ENCODE measurements at places on chromosomes 2 and 18. TPM values are rescaled to one million over a fixed set of nuclear protein-coding genes. Genes with fewer than 3 reads are reported as not detected.

DNA sequence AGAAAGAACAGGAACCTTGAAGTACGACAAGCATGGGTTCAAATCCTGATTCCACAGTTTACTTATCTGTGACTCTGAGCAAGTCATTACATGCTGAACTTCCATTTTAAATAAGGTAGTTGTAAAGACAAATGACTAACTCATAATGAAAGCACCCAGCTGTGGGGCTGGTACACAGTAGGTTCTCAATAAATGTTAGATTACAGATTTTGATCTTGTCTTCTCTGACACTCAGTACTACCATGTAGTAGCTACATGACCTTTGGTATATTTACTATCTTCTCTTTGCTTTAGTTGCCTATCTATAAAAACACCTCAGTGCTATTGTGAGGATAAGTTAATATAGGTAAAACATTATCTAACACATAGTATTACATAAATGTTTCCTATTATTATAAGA is 3.2 kb downstream of the TRAK2 start:
- H3K4me3 ChIP-seq = no peak overlapping the region
- H3K27me3 ChIP-seq = peaks cover 3% of the 10 kb centered on the region

- H3K27me3 ChIP-seq = peaks cover 14% of the 10 kb centered on the region
- H3K36me3 ChIP-seq = peaks cover 40% of the 10 kb centered on the region
- DNase-seq = no peak
- peaks cover 27% of the 10 kb centered on the region for H3K4me1 ChIP-seq
Measured at GRCh38 chr2:134539981-134540380, 178.8 kb downstream of the TMEM163 start.

Gene ESPNL
- total RNA-seq = 0.82 TPM

Gene TRIM54
- not detected for total RNA-seq

Gene LINC00305
- 16.4 TPM for total RNA-seq

- H3K4me1 ChIP-seq = peaks cover 45% of the 10 kb centered on the region
- no peaks in the 10 kb centered on the region for H3K27me3 ChIP-seq
- H3K4me3 ChIP-seq = peak overlapping the region; percentile 56
- no peak for DNase-seq
Measured at GRCh38 chr2:8926356-8926755, 77.1 kb downstream of the MBOAT2 start.

DNA sequence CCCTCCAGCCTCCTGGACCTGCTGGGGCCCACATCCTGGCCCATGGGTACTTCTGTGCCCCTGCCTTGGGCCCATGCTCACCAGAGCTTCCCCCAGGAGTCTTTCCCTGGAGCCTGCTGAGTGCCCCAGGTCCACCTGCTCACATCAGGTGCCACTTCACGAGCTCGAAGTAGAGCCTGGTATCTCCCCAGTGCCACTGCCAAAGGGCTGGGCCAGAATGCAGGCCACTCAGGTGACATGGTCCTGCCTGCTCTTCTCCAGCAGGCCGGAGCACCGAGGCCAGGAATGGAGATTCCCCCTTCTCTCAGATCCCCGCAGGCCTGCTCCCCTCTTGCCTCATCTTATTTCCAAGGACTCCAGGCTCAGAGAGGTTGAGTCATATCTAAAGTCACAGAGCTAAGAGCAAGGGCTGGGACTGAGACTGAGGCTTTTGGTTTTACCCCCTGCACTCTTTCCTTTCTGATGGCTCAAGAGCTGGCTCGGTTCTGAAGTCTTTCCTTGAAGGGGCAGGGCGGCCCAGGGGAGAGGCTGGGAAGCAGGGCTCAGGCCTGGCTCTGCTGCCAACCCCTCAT is 79.2 kb downstream of the HS1BP3 start:
- DNase-seq = no peak
- H3K27me3 ChIP-seq = peaks cover 14% of the 10 kb centered on the region
- H3K27ac ChIP-seq = peak overlapping the region; percentile 74
- peaks cover 4% of the 10 kb centered on the region for H3K36me3 ChIP-seq
- peaks cover 93% of the 10 kb centered on the region for H3K4me1 ChIP-seq
- H3K4me3 ChIP-seq = peak overlapping the region; percentile 35

DNA sequence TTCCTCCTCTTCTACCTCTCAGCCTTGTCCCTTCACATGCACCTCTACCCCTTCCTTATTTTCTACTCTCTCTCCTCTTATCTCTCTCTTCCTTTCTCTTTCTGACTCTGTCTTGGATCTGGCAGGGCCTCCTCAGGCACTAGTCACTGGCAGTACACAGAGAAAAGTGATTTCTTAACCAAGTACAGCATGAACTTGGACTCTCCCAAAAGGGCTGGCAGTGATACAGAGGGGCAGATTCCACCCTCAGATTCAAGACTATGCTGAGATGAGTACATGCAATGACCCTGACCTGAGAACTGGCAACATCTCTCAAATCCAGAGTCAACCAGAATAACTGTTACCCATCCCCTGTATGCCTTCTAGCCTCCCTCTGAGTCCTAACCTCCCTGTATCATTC is 4.3 kb downstream of the AOX1 start:
- DNase-seq = no peak
- peaks cover 6% of the 10 kb centered on the region for H3K27me3 ChIP-seq
- no peak overlapping the region for H3K4me3 ChIP-seq
- peaks cover 3% of the 10 kb centered on the region for H3K4me1 ChIP-seq
- H3K36me3 ChIP-seq = no peaks in the 10 kb centered on the region

Gene FKBP1B
- 31.1 TPM for total RNA-seq

DNA sequence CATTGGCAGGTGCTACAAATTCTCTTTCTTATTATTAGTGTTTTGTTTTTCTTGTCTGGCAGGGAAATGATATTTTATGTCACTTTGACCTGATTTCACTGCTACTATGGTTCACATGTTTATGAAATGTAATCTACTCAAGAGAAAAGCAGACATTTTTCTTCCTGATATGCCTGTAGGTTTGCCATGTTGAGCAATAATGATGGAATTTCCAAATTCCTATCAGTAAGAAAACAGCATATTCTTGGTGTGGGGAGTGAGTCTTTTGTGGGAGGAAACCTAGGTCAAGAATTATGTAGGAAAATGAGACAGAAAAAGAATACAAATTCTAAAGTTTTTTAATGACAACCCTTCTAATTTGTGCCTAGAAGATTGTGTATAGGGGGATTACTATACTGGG is 356.4 kb downstream of the SLC4A3 start:
- no peak for DNase-seq
- H3K36me3 ChIP-seq = no peaks in the 10 kb centered on the region
- no peaks in the 10 kb centered on the region for H3K4me1 ChIP-seq
- no peak overlapping the region for H3K4me3 ChIP-seq

Gene CPSF3
- 55.2 TPM for total RNA-seq

DNA sequence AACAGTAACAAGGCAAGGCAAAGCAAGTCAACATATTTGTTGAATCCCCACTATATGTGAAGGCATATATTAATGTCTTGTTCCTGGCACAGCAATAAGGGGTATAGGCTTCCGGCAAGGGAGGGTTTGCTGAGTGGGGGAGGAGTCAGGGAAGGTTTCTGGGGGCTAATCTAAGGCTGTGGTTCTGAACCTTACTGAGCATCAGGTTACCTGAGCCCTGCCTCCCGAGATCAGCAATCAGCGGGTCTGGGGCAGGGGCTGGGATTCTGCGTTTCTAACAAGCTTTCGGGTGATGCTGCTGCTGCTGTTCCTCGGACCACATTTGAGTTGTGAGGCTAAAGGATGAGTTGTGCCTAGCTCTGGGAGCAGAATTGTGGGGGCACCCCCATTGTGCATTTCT is 401.7 kb upstream of the SPRED2 start:
- no peak for DNase-seq
- H3K27ac ChIP-seq = no peak overlapping the region
- no peak overlapping the region for H3K4me3 ChIP-seq
- peaks cover 1% of the 10 kb centered on the region for H3K27me3 ChIP-seq
- H3K4me1 ChIP-seq = peaks cover 18% of the 10 kb centered on the region

Gene ZEB2
- 109 TPM for total RNA-seq

Gene TRAPPC8
- 40.7 TPM for total RNA-seq

- H3K36me3 ChIP-seq = peaks cover 19% of the 10 kb centered on the region
- peaks cover 4% of the 10 kb centered on the region for H3K4me1 ChIP-seq
Measured at GRCh38 chr2:3479430-3480320, 39.7 kb downstream of the ADI1 start.

DNA sequence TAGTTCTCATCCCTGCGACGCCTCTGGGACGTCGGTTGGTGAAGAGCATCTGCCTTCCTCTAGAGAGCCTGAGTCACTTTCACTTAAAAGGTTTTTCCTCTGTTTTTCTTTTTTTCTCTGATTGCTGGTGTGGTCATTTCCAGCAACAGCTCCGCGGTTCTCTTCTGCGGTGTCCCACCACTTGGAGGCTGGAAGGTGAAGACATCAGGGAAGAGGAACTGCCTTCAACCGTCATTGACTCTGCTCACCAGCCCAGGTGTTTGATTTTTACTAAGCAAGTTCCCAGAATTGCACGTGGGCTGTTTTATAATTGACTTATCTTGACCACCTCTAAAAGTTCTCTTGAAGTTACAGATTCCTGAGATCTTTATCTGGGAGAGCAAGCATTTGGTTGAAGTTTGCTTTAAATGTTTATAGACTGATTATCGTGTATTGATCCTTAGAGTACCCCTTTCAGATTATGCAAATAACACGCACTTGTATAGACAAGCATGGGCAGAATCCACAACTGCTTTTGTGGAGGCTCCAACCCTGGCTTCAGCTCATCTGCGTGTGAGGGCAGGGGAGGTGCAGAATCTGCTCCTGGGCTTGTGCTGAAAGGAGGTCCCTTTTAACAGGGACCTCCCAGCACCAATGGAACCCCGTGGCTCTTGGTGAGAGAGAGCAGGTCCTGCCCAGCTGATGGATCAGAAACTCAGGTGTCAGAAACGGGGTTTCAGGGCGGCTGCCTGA is 3.5 kb downstream of the CTDP1 start:
- peaks cover 13% of the 10 kb centered on the region for H3K27me3 ChIP-seq
- DNase-seq = no peak
- peaks cover 14% of the 10 kb centered on the region for H3K4me1 ChIP-seq
- H3K36me3 ChIP-seq = no peaks in the 10 kb centered on the region
- no peak overlapping the region for H3K4me3 ChIP-seq

- no peak overlapping the region for H3K4me3 ChIP-seq
- no peak overlapping the region for H3K27ac ChIP-seq
- DNase-seq = no peak
- H3K4me1 ChIP-seq = peaks cover 9% of the 10 kb centered on the region
- peaks cover 4% of the 10 kb centered on the region for H3K27me3 ChIP-seq
Measured at GRCh38 chr2:157804355-157804754, 71.8 kb downstream of the ACVR1 start.

DNA sequence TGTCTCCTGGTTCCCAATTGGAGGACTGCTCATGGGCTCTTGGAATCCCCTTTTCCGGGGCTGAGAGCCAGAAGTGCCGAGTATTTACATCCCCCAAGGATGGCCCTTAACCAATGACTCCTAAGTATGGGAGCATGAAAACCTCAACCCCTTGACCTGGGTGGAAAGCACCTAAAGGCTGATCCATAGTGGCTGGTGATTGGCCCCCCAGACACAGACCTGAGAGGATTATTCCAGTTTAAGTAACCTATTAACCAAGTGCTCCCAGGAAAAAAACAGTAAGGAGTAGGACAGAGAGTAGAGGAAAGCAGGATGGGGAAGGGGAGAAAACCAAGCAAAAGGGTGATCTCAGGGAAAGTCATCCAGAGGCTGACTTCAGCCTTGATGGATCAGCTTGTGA is 206.1 kb upstream of the RND3 start:
- H3K27ac ChIP-seq = no peak overlapping the region
- H3K27me3 ChIP-seq = no peaks in the 10 kb centered on the region
- H3K4me1 ChIP-seq = peaks cover 8% of the 10 kb centered on the region
- H3K36me3 ChIP-seq = no peaks in the 10 kb centered on the region

GRCh38 chr2:23293063-23293462 is 91.9 kb upstream of the KLHL29 start:
- H3K4me1 ChIP-seq = peaks cover 10% of the 10 kb centered on the region
- no peaks in the 10 kb centered on the region for H3K27me3 ChIP-seq
- H3K27ac ChIP-seq = no peak overlapping the region
- H3K4me3 ChIP-seq = no peak overlapping the region
- H3K36me3 ChIP-seq = no peaks in the 10 kb centered on the region

Gene TMEM200C
- 0.85 TPM for total RNA-seq

DNA sequence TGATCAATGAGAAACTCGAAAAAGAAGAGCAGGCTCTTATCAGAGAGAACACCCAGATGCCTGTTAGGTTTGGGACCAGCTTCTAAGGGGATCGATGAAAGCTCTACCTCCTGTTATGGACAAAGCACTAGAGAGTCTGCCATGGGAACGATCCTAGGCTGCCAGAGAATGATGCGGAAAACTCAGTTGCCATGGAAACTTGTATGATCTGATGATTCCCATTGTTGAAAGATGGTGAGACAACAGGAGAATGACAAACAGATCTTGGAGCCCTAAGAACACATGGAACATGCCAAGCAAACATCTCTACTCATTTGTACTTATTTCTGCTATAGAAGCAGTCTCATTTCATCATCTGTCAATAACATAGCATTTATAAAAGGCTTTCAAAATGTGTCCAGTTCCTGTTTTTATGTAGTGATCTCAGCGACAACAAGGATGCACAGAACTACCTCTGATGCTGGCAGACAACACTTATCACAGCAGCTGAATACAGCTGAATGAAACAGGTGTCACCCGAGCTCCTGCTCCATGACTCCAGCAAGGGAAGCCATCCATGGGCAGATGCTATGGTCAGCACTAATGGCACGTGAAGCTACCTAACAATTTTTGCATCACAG is 59.6 kb downstream of the NCKAP5 start:
- DNase-seq = no peak
- H3K4me3 ChIP-seq = no peak overlapping the region
- no peaks in the 10 kb centered on the region for H3K36me3 ChIP-seq
- peaks cover 1% of the 10 kb centered on the region for H3K27me3 ChIP-seq
- H3K4me1 ChIP-seq = no peaks in the 10 kb centered on the region
- no peak overlapping the region for H3K27ac ChIP-seq

Gene FAM237A
- total RNA-seq = not detected

- DNase-seq = no peak
- peak overlapping the region; percentile 20 for H3K4me3 ChIP-seq
- H3K36me3 ChIP-seq = peaks cover 26% of the 10 kb centered on the region
- H3K27me3 ChIP-seq = peaks cover 11% of the 10 kb centered on the region
- H3K4me1 ChIP-seq = peaks cover 2% of the 10 kb centered on the region
Measured at GRCh38 chr2:239158641-239159475, 242.0 kb downstream of the HDAC4 start.

DNA sequence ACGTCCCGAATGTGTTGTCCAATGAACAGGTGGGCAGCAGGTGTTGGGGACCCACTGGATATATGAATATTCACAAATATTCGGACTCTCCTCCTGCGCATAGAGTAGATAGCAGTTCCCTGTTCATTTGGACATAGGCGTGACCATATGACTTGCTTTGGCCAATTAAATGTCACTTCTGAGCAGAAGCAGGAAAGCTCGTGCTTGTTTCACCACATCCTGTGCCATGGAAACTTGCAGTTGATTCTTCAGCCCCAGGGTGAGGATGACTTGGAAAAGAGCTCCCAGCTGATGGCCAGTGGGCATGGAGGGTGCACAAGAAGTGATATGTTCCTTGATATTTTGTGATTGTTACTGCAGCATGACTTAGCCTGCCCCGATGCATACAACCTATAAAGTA is 52.6 kb downstream of the PTPRM start:
- H3K36me3 ChIP-seq = no peaks in the 10 kb centered on the region
- no peak overlapping the region for H3K27ac ChIP-seq
- peaks cover 37% of the 10 kb centered on the region for H3K4me1 ChIP-seq
- DNase-seq = no peak

All from endothelial cell (in vitro differentiated cells).